NCI-H510A treated with DMSO at 0.1 percent for 48 hours (cell line): ENCODE measurements at places on chromosomes 7 and 10.

DNA sequence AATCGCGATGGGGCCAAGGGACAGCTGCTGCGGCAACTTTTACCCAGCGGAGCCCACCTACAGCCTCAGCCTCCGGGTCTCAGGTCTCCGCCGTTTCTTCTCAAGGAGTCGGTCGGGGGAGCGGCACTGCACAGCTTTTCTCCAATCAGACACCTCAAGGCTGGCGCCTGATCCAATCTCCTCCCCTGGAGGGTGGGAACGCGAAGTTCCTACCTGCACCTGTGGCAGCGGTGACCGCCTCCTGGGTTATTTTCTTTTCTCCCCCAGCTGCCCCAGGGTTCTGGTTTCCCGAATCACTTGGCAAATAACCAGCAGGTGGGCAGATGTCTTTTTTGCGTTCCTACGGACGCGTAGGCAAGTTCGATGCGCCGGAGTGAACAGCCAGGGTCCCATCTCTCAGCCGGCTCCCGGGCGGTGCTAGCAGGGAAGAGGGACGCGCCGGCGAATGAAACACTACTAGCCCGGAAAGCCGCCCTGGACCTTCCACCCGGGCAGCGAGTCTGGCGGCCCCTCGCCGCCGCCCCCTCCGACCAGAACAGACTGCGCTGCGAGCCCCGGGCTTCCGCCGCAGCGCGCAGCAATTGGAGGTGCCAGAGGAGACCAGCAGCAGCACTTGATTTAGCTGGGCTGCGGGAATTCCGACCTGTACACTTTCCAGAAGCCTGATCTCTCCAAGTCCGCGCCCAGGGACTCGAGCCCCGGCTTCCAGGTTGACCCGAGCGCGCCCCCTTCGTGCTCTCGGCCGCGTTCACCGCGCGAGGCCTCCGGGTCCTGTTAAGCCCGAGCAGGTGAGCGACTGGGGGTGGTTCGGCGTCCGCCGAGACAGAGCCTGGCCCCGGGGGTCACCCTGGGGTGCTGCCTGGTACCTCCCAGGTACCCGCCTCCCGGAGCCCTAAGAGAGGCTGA lies at the start of gene PRR15:
PRR15 (plus strand) TSS at position 246 of the 906 bp plus-strand sequence. CDS start 2,495 bp downstream, outside the sequence.
- DNase-seq: peak; percentile 78

GRCh38 chr10:80324086-80324485 lies 32.5 kb downstream of the DYDC1 start:
- no peak for DNase-seq

DNA sequence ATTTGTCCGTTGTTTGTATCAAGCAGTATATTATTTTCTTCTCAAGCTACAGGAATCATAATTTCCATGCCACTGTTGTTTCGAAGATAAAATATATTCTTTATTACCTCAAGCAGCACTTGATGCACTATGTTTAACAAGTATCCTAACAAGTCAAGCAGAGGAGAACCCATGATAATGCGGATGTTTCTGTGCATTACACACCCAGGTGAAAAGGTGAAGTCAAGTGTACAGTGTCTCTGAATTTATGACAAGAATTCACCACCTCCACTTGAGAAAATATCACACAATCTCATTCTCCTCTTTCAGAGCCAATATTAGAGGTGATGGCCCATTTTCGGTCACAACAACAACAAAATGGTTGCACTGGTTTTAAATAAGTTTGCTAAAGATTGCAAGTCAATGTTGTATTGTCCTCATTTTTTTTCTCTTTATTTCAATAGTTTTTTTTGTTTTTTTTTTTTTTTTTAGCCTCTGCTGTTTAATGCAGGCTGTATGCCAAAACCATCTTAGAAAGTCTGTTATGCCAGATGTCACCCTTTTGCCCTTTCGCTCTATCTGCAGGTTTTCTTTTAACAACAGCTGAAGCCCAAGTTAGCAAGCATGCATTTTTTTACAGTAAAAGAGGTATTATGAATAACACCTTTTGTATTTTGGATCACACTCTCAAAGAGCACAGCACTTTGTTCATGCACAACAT lies 568.7 kb upstream of the LRRN3 start:
- DNase-seq: peak; percentile 10

- no peak for DNase-seq
These were observed 12.3 kb upstream of the SLC26A3 start for GRCh38 chr7:107815254-107815882.

DNA sequence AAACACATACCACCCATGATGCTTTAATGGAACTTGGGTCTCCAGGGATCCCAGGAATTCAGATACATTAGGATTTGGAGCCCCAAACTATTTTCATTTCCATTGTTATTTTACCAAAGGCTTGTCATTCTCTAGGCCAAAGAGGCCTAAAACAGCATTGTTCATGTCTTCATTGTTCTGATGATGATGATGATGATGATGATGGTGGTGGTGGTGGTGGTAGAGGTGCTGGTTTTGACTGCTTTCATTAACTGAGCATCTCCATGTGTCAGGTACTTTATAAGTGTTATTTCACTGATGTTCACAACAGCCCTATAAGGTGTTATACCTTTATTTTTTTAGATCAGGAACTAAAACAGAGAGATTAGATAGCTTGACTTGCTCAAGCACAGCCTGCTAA lies 12.2 kb upstream of the RBM20 start:
- DNase-seq: no peak
